ENCODE measurements at places on chromosomes 7 and 10.

GRCh38 chr10:114957122-114957521 lies 19.1 kb downstream of the TRUB1 start:
- no peak for DNase-seq

DNA sequence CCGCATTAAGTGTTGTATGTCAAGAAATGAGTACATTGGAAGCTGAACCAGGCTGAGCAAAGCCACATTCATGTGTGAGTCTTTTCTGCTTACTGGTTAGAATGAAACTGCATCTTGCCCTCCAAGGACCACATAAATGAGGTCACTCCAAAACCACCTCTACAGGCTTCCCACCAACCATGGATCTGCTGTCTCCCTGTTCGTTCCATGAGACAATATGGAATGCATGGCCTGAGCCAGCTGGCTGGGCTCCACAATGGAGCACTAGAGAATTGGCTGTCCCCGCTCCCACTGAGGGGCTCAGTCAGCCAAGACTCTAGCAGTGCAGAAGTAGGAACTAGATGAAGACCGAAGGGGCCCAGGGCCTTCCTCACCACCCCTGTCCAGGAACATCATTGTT lies 120.8 kb downstream of the TNS3 start:
- DNase-seq, result no peak

DNA sequence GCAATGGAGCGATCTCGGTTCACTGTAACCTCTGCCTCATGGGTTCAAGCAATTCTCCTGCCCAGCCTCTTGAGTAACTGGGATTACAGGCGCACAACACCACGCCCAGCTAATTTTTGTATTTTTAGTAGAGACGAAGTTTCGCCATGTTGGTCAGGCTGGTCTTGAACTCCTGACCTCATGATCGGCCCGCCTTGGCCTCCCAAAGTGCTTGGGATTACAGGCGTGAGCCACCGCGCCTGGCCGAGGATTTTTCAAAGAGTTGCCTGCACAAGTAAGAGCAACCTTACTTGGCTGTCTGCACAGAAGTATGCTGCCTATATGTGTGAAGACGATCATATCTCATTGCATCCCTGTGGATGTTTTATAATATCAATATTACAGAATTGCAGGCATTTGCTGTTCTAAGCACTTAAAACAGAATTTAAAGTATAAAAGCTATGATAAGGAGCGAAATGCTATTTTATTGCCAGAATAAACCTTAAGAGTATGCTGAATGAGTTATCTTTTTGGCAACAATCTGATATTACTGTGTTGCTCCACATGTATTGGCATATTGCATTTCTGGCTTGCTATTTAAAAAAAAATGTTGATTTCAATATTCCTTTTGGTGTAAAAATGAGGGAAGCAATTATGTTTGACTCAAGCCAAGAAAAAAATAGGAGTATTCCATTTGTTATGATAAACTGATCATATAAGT lies 379.4 kb upstream of the SEMA3D start:
- DNase-seq, result no peak

DNA sequence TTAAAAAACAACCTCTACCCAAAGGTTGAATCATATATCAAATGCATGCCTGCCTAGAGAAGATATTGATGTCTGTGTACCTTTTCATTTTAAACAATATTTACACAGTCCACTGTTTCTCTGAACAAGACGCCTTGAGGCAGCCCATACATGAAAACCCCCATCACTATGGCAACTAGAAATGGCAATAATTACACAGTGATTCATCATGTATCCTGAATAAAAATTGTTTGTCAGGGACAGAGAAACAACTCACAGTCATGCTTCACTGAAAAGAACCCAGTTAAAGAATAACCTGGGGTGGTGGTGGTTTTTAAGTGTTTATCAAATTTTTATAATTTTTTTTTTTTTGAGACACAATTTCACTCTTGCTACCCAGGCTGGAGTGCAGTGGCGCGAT lies 19.7 kb downstream of the DNAJC12 start:
- no peak for DNase-seq

GRCh38 chr7:143394068-143394467 lies 12.9 kb downstream of the ZYX start:
- DNase-seq, result no peak

GRCh38 chr7:151505433-151505832 lies 14.3 kb downstream of the RHEB start:
- no peak for DNase-seq

Measured in esophagus squamous epithelium (tissue), 5 donors.